ENCODE measurements at places on chromosomes 12 and 14.

GRCh38 chr14:74510959-74511409, 17.4 kb downstream of the ISCA2 start:
- DNase-seq, result no peak

DNA sequence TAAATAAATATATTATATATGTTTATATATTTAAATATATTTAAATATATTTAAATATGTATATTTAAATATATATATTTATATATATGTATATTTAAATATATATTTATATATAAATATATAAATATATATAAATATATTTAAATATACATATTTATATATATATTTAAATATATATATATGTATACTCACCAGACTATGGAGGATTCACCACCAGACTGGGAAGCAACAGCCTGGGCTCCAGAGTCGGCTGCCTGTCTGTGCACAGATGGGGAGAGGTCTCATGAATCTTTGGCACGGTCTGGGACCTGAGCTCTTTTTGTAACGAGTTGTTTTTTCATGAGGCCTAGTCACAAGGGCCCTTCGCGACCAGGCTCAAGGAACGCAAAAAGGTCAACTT, 21.3 kb downstream of the NOC4L start:
- DNase-seq, result no peak

GRCh38 chr14:72420749-72421474, 473.0 kb downstream of the DPF3 start:
- DNase-seq, result peak; percentile 91

GRCh38 chr14:88516861-88517357, 37.9 kb downstream of the PTPN21 start:
- no peak for DNase-seq

GRCh38 chr14:22530127-22530526, 58.9 kb downstream of the DAD1 start:
- no peak for DNase-seq

DNA sequence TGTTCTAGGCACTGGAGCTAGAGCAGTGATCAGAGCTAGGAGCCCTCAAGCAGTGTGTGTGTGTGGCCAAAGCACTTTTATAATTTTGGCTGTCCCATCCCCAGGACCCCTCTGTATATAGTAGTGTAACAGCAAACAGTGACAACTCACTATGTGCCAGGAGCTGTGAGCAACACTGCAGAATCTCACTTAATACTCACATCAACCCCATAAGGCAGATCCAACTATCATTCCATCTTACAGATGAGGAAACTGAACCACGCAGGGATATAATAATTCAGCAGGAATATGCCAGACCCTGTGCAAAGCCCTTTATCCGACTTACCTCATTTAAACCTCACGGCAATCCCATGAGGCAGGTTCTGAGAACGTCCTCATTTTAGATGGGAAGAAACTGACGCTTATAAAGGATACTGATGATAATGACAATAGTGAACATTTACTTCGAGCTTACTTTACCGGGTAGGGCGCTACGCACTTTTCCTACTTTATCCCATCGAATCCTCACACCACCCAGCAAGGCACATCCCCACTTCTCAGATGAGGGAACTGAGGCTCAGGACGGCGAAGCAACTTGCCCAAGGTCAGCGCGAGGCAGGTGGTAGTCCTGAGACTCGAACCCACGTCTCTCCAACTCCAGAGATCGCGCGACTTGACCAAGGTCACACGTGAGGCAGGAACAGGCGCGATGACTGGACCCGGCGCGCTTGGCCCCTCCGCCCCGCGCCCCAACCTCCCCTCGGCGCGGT, 687 bp downstream of the RAB35 start:
- DNase-seq, result no peak

DNA sequence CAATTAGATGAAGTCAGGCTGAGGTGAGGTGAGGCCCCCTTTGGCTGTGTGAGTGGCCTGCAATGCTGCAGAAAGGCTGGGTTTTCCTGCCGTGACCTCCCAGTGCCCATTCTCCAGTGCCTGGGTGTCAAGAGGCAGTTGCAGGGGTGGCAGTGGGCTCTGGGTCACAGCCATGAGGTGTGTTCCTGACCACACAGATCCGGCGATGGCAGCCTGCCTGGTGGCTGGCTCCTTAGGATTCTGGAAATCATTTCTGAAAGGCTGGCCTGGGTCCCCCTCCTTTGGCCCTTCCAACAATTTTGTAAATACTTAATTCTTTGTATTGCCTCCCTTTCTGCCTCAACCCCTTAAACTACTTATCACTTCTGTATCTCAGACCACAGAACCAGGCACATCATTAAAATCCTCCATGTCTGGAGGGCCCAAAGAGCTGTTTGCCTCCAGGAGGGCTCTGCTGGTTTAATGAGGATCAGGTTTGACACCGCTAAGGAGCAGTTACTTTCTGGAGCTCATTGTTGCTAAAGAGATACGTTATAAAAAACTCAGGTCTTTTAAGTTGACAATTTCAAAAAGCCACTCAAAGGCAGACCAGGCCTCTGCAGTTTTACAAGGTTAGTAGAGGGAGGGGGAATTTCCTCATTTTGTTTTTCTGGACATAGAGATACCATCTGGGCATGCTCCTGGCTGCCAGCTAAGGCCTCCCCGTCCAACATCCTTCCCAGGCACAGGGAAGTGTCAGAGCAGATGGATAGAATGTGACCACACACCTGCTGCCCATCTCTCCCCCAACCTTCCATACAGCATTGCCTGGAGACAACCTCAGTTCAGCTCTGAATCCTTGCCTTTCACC, 204.4 kb downstream of the FOXN3 start:
- no peak for DNase-seq

DNA sequence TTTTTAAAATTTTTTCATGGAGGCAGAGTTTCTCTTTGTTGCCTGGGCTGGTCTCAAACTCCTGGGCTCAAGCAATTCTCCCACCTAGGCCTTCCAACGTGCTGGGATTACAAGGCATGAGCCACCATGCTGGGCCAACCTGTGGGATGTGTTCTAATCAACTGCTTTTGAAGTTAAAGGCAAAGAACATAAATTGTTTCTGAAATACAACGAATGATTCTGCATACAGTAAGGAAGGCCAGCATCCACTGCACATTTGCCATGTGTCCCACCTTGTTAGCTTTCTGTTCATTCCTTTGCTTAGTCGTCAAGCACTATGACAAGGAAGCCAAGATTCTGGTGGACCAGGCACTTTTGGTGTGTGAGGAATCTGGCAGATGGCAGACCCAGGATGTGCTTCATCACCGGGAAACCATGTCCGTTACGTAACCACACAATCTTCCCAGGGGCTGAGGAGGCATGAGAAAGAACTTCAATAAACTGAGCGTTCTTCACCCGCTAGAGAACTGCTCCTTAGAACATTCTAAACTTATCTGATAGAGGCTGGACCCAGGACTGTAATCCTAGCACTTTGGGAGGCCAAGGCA, 24.5 kb downstream of the MOK start:
- no peak for DNase-seq

DNA sequence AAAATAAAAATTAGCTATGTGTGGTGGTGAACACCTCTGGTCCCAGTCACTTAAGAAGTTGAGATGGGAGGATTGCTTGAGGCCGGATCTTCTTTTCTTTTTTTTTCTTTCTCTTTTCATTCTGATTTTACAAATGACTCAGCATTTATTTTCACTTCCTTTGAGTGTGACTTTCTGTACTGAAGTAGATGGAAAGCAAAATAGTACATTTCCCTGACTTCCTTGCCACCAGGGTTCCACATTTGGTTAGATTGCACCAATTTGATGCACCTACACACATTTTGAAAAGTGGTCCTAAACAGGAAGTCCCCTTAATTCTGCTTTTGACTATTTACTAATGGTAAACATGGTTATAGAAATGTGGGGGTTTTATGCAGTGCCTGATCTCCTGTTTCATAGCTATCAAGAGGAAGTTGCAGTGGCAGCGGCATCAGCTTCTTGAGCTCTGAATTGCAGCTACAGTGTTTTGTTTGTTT, 13.0 kb upstream of the LEMD3 start:
- DNase-seq, result no peak

GRCh38 chr12:57268264-57268663, 17.3 kb upstream of the STAC3 start:
- DNase-seq, result no peak

GRCh38 chr14:85766295-85766694, 236.4 kb downstream of the FLRT2 start:
- DNase-seq, result no peak

GRCh38 chr14:90569201-90569600, 172.4 kb downstream of the CALM1 start:
- no peak for DNase-seq

GRCh38 chr12:1656902-1657301, 27.9 kb downstream of the WNT5B start:
- DNase-seq, result no peak

- DNase-seq, result no peak
Observed at GRCh38 chr14:102236026-102236425, 68.9 kb downstream of the MOK start.

- no peak for DNase-seq
Observed at GRCh38 chr12:19893514-19893913, 454.2 kb downstream of the AEBP2 start.

GRCh38 chr14:104583424-104584306, 4.1 kb downstream of the C14orf180 start:
- DNase-seq, result no peak

- DNase-seq, result no peak
Observed at GRCh38 chr12:88328090-88328489, 186.0 kb downstream of the TMTC3 start.

GRCh38 chr12:2548081-2548480, 246.7 kb upstream of the FKBP4 start:
- no peak for DNase-seq

DNA sequence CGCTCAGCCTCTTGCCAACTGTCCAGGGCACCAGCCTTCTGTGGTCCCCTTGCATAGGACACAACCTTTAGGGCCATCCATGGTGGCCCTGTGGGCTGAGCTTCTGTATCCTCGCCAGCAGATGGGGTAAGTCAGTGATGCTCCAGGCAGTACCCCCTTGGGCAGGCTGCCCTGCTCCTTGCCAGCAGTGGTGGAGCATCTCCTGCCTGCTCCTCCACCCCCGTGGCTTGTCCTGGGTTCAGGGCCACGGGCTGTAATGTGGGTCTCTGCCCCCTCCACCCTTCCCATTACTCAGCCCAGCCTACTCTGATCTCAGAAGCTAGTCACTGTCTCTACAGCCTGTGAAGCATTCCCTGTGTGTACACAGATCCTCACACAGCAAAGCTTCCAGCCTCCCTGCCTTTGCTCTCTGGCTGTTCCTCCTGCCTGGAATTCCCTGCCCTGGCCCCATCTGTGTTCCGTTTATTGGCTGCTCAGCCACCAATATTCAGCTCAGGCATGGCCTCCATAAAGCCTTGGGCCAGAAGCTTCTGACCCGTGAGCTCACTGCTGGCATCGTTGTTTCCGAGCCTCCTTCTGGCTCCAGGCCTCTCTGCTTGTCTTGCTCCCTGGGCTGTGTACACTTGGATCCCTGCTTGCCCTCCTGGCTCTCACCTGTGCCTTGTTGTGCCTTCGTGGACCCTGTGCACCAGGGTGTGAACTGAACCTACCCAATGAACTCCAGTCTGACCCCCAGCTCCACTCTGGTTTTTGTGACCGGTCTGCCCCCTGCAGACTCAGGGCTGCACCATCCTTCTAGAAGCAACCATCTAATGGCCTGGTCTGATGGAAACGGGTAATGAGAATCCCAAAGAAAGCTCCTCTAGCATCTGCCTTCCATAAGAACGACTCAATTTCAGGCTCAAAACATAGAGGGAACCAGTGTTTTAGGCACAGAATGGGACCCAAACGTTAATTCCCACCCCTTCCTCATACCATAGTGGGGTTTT, 177.0 kb upstream of the PRMT8 start:
- DNase-seq, result no peak

GRCh38 chr14:92553438-92553837, 39.9 kb downstream of the RIN3 start:
- no peak for DNase-seq

DNA sequence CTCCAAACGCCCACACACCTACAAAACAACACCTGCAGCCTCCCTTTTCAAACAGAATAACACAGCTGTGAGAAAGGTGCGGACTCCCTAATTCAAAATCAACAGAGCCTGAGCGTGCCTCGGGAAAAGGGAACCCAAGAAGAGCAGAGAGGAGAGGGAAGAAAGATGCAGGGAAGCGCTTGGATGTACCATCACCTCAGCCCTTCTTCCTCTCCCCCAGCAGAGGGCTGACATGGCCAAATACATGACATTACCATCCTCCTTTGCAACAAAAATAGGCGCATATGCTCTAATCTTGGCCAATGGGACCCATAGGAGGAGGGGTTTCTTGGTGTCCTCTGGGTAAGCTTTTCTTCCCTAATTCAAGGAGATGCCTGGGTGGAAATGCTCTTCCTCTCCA, 78.0 kb downstream of the CPSF2 start:
- DNase-seq, result no peak

DNA sequence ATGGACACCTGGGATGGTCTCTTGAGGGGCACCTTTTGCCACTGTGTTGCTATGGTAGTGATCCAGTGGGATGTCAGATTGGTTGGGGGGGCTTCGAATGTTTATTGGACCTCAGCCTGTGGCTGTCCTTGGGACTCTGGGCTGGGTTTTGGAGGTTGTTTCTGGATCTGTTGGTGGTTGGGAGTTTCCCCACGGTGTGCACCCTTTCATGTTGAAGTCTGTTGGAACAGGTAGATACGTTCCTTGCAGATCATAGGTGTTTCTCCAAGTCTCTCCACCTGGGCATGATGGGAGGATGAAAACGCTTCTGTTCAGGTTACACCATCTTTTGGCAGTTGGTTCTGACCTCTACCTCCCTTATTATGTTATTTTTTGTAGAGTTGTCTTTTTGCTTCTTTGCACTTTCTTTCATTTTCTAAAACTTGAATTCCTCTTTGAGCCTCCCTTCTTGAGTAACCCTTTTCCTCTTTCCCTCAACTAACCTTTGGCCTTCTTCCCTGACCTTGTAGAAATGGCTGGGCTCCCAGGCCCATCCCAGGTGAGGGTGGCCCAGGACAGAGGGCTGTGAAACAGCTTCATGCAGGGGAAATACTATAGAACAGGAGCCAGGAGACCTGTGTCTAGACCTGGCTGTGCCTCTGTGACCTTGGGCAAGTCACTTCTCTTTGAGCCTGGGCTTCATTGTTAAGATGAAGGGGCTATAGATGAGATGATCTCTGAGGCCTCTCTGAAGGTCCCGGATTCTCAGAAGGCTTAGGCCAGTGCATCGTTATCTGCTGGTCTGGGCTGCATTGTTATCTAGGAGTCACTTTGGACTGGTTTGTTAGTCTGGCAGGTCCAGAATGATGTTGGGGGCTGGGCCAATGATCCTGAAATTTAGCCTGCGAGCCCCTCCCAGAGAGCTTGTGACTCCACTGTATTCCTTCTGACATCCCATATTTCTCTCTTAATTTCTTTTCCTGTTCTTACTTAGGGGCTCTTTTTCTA, 2.0 kb downstream of the ATN1 start:
- DNase-seq, result no peak

- no peak for DNase-seq
Observed at GRCh38 chr14:64137657-64138290, 156.4 kb downstream of the ESR2 start.

Data from HAP-1 (cell line).